GM18507 (cell line): ENCODE measurements at places on chromosomes 11 and 22.

DNA sequence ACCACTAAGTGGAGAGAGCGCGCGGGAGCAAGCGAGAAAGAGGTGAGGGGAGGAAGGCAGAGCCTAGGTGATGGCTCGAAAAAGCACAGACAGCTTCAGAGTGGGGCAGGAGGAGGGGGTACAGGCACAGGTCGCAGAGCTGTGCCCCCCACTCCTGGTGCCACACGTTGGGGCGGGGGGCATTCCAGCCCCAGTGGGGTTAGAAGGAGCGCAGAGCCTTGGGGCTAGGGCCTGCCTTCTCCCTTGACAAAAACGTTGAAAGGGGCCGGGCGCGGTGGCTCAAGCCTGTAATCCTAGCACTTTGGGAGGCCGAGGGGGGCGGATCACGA is 41.6 kb upstream of the ISX start:
- DNase-seq = no peak

GRCh38 chr11:122976734-122977469 is 4.7 kb downstream of the BSX start:
- no peak for DNase-seq

DNA sequence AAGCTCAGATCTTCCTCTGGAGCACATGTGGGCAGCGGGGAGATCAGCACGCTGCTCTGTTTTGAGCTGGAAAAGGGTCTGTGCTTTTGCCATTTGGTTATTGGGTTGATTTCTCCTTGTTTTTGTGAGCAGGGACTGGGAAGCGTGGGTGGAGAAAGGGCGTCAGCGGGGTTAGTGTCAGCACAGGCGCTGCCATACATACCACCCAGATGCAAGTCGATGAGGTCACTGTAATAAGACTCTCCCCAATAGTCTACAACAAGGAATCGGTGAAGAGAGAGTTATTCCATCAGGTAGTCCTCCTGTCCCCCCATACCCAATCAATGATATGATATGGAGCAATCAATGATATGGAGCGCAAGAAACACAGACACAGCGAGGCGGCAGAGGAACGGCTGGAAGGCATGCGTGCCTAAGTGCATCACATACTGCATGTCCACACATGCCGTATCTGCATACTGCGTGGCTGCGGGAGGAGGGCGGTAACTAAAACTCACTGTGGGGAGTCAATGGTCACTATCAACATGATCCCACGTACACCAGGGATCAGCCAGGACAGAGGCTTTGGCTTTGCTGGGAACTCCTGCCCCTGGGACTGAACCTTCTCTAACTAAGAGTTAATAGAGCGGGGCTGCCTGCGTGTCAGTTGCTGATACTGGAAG is 29.5 kb upstream of the BID start:
- DNase-seq = no peak

DNA sequence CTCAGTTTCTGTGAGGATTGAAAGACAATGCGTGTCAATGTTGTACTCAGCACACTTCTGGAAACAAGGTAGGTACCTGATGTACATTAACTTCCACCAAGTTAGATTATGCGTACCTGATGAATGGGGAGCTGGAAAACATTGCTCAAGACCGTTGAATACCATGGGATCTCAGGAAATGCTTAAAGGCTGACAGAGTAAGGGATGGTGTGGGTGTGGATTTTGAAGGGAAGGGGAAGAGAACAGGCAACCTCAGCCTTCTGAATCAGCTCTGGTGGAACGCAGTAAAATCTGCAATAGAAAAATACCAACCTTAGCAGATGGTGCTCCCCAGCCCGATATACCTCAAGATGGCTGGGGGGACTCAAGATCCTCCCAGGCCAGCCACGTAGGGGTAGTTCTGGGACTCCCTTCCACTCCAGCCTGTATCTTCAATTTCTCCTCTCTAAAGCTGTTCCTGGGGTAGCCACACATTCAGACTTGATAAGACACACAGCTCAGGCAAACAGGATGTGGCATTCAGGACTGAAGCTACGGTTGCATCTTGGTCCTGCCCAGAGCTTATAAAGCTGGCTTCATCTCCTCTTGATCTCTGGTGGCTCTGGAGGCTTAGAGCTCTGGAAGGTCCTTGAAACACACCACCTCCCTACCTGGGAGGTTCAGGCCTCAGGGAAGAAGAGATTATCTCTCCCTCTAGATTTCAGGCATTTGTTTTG is 111.8 kb downstream of the CTNND1 start:
- no peak for DNase-seq

DNA sequence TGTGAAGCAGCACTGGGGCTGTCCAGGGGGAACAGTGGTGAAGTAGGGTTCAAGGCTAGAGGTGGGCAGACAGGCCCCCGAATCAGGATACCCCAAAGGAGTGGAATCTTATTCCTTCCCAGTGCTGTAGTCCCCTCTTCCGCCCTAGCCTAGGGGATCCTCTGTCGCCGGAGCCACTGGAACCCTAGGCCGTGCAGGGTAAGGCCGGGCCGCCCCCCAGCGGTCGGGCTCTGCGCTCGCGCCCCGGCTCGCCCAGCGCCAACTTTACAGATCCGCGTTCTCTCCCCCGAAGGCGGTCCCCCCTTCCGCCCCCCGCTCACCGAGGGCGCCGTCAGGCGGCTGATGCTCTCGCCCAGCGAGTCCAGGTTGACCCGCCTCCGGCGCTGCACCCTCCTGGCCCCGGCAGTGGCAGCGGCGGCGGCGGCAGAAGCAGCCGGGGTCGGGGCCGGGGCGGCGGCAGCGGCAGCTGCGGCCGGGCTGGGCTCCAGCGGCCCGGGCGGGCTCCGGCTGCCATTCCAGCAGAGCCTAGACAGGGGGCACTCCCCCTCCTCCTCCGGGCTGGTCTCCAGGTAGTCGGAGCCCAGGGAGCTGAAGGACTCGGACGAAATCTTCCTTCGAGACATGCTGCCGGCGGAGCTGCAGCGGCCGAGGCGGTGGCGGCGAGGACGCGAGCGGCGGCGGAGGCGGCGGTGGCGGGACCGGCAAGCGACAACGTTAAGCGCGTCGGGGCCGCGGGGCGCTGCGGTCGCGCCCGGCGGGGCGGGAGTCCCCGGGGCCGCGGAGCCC is 650 bp downstream of the GUCY1A2 start:
- DNase-seq = no peak

GRCh38 chr11:17394743-17395390 is 6.4 kb upstream of the KCNJ11 start:
- no peak for DNase-seq

- no peak for DNase-seq
Observed at GRCh38 chr11:74937696-74938475, 11.0 kb downstream of the XRRA1 start.

DNA sequence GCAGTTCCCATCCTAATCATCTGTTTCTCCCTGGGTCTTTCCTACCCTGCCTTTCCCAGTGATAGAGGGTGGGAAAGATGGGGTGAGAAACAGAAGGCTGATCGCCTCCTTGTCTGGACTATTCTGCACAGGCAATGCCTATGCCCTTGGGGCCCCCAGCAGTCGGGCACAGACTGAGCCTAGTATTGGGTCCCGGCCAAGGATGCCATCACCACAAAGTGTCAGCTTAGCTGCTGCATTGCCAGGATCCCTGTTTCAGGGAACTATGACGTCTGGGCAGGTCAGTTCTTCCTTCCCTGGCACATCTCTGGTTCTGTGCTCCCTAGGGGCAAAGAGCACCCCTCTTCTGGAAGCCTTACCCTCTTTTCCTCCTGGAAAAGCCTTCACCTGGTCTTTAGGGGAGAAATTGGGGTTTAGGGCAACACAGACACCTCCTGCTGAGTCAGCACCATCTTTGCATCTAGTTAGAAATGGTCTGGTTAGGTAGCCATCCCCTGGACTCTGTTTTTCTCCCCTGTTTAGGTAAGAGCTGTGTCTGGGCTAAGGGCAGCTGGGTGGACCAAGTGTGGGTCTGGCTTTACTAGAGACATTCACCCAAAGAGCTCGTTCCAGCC is 2.1 kb downstream of the ADAMTS8 start:
- DNase-seq = no peak

DNA sequence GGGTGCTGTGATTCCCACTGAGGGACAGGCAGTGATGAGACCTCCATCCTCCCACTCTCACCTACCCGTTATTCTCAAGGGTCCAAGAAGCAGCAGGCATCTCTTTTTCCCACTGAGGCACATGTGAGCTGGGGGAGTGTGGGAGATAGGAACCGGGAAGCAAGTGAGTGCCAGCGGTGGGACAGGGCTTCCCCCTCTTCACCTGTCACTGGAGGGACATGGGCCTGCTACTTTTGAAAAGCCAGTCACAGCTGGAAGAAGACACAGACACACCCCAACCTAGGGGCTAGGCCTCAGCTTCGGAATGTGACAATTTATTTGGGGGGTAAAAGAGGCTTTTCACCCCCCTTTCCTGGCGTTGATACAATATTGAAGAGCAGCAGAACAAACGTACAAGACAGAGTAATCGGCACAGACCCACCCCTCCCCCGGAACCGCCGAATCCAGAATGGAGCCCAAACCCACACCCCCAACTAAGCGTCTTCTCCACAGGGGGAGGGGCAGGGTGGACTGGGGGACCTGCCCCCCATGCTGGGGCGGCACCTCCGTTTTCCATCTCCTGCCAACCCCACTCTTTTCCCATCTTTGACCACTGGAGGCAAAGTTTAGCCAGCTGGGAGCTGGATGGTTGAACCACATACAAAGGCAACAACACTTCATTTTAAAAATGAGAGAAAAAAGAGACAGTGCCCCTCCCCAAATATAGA is 10.7 kb downstream of the CBX6 start:
- no peak for DNase-seq

- no peak for DNase-seq
Observed at GRCh38 chr11:134289789-134290188, 13.6 kb downstream of the GLB1L3 start.

DNA sequence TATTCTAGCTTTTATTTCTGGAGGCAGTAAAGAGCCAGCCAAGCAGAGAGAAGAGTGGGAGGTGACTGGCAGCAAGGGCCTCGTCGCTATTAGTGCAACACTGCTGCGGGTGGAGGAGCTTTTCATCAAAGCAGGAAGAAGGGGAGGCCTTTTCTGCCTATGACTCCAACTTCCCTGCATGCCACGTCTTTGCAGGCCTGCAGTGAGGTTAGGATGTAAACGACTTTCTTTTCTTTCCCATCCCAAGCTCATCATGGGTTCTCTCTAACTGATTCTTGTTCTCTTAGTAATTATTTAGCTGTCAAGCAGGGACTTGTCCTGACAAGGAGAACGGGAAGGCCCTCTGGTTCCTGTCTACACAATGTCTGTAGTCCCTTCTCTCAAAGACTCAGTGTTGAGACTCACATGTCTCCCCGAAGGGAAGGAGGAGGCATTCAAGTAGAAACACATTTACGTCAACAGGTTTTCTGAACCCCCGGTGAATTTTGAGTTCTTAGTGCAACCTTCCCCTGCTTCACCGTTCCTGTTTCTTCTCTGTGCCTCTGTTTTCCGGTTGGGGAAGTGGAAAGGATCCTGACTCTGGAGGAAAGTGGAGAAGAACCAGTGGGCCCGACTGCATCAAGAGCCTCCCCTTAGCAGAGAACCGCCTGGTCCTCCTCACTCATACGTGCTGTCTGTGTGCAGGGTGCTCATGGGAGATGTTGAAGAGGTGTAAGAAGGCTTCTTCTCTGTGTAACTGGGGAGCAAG is 56.9 kb downstream of the PACS1 start:
- DNase-seq = no peak

DNA sequence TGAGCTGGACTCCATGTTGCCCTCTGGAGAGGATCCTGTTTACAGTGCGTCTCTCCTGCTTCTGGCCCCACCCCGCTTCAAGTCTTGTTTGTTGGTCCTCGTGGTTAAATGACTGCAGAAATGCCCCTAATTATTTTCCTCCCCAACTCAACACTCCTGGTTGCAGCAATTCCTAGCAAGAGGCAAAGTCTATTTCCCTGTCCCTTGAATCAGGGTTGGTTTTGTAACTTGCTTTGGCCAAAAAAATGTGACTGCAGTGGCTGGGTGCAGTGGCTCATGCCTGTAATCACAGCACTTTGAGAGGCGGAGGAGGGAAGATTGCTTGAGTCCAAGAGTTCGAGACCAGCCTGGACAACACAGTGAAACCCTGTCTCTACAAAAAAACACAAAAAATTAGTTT is 41.0 kb upstream of the FGF3 start:
- DNase-seq = no peak

DNA sequence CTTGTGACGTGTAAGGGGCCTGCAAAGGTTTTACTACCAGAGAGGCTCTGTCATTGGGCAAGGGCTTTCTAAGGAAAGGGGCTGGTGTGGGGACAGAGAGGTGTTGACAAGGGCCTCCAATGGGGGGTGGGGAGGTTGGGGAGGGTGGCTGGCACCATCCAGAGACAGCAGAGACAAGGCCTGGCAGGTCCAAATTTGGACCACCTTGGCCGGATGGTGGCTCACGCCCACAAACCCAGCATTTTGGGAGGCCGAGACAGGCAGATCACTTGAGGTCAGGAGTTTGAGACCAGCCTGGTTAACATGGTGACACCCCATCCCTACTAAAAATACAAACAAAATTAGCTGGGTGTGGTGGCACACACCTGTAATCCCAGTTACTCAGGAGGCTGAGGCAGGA is 2.2 kb upstream of the CHRM4 start:
- DNase-seq = no peak

GRCh38 chr11:9905960-9906791 is 242.3 kb downstream of the SWAP70 start:
- no peak for DNase-seq

DNA sequence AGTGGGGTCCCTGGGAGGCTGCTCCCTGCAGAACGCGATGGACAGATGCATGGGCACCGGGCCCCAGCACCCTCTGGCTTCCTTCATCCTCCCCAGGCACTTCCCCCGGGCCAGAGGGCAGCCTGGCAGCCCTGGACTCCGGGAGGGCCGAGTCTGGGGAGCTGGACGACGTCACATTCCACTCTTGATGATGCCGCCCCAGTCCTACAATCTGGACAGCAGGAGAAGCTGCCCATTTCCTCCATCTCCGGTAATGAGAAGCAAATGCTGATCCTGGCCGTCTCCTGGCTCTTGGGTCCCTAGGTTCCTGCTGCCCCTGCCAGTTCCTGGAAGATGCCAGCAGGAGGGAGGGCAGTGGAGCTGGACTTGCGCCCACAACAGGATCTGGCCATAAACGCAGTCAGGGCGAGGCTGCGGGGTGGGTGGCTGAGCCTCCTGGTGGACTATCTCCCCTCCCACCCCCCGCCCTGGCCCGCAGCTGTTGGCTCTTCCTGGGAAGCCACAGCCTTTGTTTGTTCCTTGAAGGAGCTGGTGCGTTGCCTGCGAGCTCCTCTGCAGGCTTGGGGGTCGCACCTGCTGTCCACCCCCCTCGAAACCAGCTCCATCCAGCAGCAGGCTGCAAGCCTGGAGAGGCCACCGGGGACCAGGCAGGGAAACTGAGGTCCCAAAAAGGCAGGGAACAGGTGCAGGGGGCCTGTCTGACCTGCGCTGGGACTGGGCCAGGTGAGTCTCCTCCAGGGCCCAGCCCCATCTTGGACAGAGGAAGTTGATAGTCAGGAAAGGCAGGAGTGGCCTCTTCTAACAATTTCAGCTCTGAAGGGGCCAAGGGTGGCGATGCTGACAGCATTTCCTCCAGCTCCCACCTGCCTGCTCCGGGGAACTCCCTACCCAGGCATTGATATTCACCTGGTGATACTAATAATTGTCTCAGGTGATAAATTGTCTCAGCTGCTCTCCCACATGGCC is 17.9 kb upstream of the MUC6 start:
- no peak for DNase-seq

DNA sequence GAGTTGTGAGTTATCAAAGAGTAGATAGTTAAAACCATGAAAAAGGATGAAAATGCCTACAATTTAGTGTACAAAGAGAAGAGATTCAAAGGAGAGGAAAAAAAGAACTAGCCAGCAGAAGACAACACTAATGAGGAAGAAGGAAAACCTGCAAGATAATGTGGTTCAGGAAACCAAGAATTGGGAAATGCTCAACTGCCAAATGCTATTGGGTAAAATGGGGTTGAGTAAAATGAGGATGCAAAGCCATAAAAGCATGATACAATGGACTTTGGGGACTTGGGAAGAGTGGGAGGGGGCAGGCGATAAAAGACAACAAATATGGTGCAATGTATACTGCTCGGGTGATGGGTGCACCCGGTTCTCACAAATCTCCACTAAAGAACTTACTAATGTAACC is 7.6 kb upstream of the OR52K2 start:
- DNase-seq = no peak
